ENCODE measurements at places on chromosomes 1 and 21. TPM values are rescaled to one million over a fixed set of nuclear protein-coding genes. Genes with fewer than 3 reads are reported as not detected.

Gene TMPRSS2
- 566 TPM for total RNA-seq

Gene FCGR2B
- 14.8 TPM for total RNA-seq

Gene FAAH
- 60.2 TPM for total RNA-seq

Gene CNTN2
- 6.8 TPM for total RNA-seq

DNA sequence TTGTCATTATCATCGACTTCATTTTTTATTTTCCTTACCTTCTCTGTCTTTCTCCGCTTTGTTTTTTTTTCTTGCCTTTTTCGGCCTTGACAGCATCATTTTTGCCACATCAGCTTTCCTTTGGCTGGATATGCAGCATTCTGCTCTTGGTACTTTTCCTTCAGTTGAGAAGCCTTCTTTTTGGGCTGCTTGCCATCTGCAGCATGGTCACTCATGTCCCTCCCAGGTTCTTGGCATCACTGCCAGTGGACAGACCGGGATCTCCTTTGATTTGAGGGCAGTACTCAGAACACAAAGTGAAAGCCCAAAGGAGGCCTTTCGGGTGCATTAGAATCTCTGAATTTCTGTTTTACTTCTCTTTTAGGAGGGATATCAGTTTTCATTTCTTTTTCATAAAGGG is 3.7 kb upstream of the PARP1 start:
- no peak for DNase-seq

DNA sequence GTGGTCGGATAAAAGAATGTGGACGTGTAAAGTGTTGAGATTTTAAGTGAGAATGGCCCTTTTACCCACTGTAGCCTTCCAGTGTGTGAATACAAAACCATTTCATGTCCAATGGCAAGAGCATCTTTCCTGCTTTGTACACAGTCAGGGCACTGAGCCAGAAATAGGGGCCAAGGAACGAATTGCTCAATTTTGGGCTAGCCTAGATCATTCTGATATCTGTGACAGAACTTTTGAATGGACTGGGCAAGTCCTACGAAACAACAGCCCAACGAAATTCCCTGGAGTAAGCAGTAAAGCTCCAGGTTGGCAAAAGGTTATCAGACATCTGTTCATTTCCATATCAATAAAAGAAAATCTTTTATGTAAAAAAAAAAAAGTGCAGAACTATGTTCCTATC is 5.5 kb downstream of the KIF26B start:
- peak; percentile 12 for DNase-seq

DNA sequence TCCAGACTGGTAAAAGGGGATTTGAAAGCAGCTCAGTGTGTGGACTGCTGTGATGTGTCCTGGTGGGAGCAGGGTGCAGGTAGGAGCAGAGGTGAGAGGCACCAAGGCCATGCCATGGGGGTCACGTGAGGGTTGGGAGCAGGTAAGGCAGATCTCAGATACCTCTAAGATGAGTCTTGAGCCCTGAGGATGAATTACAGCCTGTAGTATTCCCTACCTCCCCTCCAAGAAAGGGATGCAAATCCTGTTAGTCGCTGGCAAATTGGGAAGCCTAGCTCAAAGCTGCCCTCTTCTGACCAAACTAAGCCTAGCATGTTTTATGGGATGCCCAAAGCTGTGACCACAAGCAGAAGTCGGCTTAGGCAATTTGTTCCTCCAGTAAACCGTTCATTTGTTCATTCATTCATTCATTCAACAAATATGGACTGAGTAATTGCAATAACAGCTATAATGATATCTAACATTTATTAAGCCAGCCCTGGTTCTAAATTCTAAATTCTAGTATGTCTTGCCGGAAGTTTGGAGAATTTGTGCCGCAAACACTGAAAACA is 3.9 kb upstream of the NUAK2 start:
- peak; percentile 91 for DNase-seq

DNA sequence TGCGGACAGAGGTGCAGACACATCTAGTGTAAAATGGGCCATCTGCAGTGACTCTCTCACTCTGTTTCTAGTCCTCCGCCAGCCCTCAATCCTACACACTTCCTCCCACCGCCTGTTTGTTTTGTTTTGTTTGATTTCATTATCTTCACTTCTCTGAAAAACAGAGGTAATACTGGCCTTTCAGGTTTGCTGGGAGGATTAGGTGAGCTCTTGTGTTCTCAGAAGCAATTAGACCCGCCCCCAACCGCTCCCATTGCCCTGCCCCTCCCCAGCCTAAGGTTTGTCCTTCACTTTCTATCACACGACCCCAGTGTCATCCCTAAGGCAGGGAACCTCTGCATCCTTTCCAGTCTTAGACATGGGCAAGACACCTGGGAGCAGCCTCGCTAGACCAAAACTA is 43.2 kb upstream of the TACSTD2 start:
- peak; percentile 44 for DNase-seq

DNA sequence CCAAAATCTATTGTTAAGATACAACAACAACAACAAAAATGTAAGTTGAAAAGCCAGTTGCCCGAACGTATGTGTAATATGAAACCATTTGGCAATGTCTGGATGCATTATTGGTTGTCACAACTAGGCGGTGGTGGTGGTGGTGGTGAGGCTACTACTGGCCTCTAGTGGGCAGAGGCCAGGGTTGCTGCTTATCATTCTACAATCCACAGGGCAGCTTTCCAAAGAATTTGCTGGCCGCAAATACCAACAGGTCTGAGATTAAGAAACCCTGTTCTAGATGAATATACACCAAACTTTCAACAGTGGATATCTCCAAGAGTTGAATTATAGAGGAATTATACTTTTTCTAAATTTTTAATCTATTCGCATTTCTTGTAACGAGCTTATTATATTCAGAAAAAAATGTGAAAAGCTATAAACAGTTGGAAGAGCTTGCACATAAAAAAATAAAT is 26.8 kb upstream of the ZNF697 start:
- peak; percentile 41 for DNase-seq

- DNase-seq, result peak; percentile 89
Measured at GRCh38 chr1:85137660-85138059, 63.2 kb downstream of the SYDE2 start.

- no peak for DNase-seq
Measured at GRCh38 chr1:89705901-89706699, 73.2 kb downstream of the LRRC8C start.

DNA sequence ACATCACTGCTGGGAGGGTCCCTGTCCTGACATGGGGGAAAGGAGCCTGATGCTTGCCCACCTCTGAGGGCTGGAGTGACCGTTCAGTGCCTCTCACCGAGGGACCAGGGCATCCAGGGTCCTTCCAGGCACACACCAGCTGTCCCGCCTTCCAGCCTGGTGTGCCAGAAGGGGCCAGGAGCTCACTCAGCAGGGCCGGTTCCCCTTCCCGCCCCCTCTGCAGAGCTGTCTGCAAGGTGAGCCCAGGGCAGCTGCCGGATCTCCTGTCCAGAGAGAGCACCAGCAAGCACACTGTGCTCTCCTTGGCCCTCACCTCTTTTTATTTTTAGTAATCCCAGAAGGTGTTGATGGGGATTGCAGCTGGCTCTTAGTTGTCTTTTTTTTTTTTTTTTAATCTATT is 16.9 kb downstream of the H6PD start:
- DNase-seq, result no peak

DNA sequence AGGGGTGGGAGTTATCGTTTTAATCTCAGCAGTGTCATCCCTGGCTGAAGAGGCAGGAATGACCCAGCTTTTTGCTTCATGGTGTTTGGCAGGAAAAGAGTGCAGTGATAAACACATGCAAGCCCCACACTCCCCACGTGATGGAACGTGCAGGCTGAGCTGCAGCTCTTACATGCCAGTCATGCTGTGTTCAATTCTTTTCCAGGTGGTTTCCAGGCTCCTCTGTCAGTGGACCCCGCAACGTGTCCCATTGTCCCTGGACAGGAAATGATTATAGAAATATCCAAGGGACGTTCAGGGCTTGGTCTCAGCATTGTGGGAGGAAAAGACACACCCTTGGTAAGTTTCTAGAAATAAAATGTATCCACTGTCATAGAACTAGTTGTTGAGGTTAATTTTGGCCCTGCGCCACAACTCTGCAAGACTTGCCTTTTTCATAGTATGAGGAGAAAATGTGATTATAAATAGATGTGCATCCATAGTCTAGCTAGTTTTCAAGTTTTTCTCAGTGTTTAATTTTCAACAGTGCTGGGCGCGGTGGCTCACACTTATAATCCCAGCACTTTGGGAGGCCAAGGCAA is 110.2 kb upstream of the L1TD1 start:
- no peak for DNase-seq

DNA sequence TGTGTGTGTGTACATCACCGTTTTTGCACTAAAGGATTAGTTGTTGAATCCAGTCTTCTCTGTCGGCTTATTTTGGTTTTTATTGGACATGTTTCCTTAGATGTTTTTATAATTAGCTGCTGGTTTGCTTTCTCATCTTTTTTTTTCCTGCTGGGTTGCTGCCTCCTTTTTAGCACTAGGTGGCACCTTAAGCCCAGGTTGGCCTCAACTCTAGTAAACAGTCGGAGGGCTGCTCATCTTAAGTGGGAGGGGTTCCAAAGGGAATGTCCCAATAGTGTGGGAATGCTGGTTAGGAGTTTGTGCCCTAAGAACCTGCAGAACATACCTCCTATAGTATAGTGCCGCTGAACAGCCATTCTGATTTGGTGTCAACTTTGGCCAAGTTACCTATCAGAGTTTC is 570.1 kb upstream of the CXADR start:
- peak; percentile 2 for DNase-seq
